ENCODE measurements at places on chromosomes 6 and 20.

- no peak for DNase-seq
These were observed 931.1 kb downstream of the KIF16B start for GRCh38 chr20:15642109-15642508.

GRCh38 chr6:30541515-30542403, 14.5 kb downstream of the GNL1 start:
- DNase-seq = peak; percentile 88

DNA sequence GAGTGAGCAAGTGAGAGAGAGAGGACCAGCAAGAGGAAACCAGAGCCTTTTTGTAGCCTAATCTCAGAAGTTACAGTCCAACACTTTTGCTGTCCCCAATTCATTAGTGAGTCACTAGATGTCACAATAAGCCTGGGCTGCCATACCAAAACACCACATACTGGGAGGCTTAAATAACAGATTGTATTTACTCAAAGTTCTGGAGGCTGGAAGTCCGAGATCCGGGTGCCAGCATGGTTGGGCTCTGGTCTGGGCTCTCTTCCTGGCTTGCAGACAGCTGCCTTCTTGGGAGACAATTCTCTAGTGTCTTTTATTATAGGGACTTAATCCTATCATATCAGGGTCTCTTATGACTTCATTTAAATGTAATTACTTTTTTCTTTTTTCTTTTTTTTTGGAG, 50.7 kb upstream of the FERMT1 start:
- no peak for DNase-seq

GRCh38 chr6:137490006-137490905, 3.9 kb downstream of the OLIG3 start:
- peak; percentile 14 for DNase-seq

DNA sequence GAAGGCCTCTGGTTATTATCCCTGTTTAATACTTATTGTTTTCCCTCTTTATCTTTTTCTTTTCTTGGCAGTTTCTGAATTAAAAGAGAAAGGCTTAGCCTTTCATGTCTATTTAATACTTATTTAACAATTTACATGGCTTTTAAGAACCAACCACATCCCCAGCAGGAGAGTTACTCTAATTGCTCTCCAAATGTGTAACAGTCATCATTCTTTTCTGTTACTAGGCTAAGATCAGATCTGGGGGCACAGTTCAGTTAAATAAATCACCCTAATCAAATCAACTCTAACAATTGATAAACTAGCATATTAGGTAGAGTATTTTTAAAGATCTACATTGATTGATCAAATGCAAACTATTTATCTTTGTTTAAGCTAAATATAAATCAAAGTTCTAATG, 54.1 kb upstream of the NT5E start:
- DNase-seq = no peak

GRCh38 chr6:34587851-34588250, 31.7 kb upstream of the SPDEF start:
- DNase-seq = no peak

DNA sequence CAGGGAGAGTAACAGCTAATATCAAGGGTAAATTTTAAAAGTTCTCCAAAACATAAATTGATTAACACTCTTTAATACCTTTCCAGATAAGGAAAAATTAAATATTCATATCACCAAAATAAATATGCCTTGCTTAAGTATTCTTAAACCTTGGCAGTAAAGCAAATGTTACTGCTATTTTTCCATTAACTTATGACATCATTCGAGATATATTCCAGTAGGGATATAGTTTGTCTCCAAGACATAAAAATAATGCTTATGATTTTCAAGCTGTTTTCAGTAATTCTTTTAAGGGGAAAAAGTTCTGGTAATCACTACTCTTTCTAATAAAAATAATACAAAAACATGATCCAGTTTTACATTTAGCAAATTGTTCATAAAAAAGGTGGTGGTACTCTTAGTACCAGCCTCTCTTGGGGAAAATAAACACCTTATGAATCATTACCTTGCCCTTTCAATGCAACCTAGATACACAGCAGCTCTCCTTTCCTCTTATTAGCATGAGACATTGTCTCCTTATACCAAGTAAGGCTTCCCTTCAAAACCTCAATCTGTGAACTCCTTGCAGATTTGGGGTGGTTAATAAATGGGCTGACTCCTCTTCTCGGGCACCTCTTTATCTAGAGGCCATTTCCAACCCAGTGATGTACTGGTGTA, 31.5 kb upstream of the LTV1 start:
- no peak for DNase-seq

GRCh38 chr6:141618180-141618581, 514.5 kb upstream of the GJE1 start:
- no peak for DNase-seq

DNA sequence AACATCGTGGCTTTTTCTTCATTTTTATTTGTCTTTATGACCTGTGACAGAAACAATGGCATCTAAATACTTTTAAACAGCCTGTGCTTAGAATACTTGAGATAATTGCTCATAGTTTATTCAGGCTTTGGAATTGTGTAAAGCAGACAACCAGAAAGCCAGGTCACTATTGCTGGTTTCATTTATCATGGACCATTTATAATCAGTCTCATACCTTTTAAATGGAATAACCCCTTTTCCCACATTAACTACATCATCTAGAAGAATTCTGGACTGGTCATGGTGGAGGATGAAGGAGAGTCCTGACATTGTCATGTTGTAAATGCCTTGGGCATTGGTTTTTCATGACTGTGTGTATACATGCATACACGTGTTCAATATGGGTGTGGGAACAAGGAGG, 661.5 kb downstream of the EPM2A start:
- DNase-seq = no peak

DNA sequence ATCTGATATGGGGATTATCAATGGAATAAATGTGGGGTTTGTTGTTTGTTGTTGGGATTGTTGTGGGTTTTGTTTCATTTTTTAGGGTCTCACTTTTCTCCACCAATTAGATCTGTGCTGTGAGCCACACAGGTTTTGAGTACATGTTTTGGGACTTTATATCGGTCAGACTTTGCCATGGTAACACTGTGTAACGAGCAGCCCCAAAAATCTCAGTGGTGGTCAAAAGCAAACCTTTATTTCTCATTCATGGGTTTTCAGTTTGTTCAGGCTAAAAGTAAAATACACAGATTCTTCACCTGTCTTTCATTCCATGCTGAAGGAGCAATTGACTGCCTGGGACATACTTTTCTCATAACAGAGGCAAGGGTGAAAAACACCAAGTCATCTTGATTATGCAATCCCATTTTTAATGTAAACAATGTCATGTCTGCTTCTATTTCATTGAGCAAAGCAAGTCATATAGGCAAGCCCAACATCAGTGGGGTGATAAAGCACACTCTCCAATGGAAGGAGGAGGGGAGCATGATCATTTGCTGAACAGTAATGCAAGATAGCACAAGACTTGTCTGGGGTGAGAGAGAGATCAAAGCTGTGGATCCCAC, 101.1 kb upstream of the PLCB4 start:
- no peak for DNase-seq

- no peak for DNase-seq
These were observed 116.6 kb downstream of the MRPL14 start for GRCh38 chr6:44010411-44011349.

GRCh38 chr6:12163149-12163548, 127.0 kb upstream of the EDN1 start:
- DNase-seq = no peak

GRCh38 chr20:2507464-2507863, 1.3 kb downstream of the ZNF343 start:
- DNase-seq = no peak

- DNase-seq = no peak
These were observed 77.8 kb downstream of the FILIP1 start for GRCh38 chr6:75415804-75416203.

DNA sequence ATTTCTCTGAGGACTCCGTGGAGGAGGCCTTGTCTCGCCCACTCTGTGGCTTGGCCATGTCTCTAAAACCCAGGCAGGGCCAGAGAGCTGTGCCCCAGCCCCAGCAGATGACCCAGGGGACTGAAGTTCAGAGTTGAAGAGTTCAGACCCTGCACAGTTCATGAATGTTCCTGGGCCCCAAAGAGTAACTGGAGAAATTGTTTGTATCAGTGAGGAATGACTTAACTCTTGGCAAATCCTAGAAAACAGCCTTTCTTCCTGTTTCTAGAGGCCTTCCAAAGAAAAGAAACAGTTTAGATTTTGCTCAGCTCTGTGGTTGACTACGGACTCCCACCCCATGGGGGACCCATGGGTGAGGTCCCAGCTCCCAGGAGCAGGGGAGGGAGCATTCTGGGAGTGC, 62.1 kb upstream of the EYA2 start:
- no peak for DNase-seq

GRCh38 chr6:52512199-52512598, 64.7 kb downstream of the TRAM2 start:
- DNase-seq = no peak

DNA sequence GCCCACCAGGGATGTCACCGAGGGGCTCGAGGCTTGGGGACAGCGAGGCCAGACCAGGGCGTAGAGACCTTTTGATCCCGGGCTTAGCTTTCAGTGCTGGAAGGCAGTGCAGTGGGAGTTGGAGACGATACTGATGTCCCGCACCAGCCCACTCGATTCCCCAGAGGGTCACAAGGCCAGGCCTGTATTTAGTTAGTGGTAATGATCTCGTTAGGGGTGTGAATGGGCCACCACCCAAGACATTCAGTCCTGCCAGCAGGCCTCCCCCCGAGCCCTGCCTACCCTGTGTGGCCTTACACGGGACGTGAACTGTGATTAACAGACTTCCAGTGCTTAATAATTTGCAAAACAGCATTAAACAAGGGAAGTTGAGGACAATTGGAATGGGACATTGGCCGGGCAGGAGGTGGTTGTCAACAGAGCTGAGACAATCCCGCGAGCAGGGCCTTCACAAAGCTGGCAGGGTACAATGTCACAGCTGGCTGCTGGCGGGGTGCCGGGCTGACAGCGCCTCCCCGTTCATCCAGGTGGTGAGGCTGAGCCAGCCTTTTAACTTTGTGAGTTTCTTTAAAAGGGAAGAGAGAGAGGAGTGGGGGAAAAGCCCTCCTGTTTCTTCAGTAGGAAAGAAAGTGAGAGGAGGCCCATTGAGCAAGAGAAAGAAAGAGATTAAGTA, 175.3 kb upstream of the RALGAPA2 start:
- DNase-seq = peak; percentile 47

- DNase-seq = peak; percentile 63
These were observed 205.3 kb upstream of the ASCC3 start for GRCh38 chr6:101086473-101086872.

- no peak for DNase-seq
These were observed 38.6 kb downstream of the HEBP2 start for GRCh38 chr6:138442663-138443062.

DNA sequence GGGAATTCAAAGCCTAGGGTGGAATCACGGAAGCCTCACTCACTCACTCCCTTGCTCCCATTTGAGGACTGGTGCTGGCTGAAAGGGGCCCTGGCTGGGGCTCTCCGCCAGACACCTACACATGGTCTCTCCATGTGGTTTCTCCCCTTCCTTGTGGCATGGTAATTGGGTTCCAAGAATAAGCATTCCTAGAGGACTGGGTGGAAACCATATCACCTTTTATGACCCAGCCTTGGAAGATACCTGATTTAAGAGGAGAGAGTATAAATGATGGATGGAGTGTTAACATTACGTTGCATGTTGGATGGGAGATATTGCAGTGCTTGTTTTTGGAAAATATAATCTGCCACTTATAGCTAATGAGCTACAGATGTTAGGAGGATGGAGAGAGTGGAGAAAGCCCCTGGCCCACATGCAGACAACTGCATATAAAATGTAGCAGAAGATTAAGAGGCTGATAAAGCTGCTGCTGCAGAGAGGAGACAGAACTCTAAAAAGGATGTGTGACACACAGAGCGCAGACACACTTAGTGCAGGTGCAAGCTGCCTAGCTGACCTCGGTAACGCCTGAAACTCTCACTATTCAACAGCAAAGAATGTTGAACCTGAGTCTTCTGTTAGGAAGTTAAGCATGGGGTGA, 23.3 kb upstream of the CDKN1A start:
- no peak for DNase-seq

DNA sequence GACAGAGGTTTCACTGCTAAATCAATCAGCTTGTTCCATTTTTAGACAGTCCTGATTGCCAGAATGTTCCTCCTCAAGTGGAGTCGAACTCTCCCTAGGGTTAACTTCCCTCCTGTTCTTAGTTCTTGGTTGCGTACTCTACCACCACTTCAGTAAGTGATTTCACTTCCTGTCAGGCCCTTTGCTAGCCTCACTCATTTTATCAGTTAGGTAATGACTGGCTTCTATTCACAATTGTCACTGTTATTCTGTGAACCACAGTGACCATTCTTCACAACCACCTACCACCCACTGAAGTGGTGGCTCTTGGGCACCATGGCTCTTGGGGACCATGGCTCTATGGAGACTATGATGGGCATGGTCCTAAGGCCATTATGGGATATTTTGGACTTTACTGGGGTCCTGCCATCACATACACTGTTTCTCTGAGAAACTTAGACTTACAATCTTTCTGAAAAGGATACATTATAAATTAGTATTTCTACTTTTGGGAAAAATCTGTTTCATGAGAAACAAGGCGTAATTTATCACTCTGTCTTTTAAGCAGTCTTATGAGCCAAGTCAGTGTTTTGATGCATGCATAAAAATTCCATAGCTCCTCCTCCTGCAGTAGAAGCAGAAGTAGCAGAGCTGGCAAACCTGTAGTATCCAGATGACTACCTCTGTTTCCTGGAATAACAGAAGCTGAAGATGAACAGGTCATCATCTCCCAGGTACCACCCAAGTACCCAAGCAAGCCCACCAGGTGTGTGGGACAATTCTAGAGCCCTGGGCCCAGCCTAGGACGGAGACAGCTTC, 66.3 kb downstream of the ATXN1 start:
- no peak for DNase-seq

- peak; percentile 74 for DNase-seq
These were observed 76.2 kb downstream of the FAM229B start for GRCh38 chr6:112163295-112164257.

DNA sequence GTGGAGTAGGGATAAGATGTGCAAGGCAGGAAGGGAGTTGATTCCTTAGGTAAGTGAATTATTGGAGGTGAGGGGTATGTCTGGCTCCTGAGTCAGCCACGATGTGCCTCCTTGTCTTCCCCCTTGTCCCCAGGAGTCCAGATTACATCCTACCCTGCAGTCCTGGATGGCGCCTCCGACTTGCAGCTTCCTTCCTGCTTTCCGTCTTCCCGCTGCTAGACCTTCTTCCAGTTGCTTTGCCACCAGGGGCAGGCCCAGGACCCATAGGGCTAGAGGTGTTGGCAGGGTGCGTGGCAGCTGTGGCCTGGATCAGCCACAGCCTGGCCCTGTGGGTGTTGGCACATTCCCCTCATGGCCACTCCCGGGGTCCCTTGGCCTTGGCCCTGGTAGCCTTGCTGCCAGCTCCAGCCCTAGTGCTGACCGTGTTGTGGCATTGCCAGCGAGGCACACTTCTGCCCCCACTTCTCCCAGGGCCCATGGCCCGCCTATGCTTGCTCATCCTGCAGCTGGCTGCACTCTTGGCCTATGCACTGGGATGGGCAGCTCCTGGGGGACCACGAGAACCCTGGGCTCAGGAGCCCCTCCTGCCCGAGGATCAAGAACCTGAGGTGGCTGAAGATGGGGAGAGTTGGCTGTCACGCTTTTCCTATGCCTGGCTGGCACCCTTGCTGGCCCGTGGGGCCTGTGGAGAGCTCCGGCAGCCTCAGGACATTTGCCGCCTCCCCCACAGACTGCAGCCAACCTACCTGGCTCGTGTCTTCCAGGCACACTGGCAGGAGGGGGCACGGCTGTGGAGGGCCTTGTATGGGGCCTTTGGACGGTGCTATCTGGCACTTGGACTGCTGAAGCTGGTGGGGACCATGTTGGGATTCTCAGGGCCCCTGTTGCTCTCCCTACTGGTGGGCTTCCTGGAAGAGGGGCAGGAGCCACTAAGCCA, 4.9 kb downstream of the ABCC10 start:
- no peak for DNase-seq

GRCh38 chr20:9179193-9179802, 110.4 kb downstream of the PLCB4 start:
- DNase-seq = peak; percentile 36
